K562 (cell line): ENCODE measurements at places on chromosomes 6 and 20. TPM values are rescaled to one million over a fixed set of nuclear protein-coding genes. Genes with fewer than 3 reads are reported as not detected.

DNA sequence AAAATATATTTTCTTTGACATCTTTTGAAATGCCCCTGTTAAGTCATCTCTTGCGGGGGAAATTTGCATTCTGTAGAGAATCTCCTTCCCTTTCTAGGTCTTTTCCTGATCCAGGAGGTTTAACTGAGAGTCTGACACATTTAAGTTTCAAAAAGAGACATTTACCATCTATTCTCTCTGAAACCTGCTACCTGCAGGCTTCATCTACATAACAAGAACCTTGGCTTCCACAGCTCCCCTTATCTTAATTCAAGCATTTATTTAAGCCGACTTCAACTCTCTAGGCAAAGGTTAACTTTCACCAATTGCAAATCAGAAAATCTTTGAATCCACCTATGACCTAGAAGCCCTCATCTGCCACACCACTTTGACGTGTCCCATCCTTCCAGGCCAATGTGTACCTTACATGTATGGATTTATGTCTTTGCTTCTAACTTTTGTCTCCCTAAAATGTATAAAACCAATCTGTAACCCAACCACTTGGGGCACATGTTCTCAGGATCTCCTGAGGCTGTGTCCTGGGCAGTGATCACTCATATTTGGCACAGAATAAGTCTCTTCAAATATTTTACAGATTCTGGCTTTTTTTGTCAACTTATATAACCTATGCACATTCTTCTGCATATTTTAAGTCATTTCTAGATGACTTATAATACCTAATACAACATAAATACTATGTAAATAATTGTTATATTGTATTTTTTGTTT is 666.7 kb downstream of the UTRN start:
- no peak for DNase-seq

C6orf132 gene
- total RNA-seq, result 0.22 and 0.35 TPM in 2 replicates

GRCh38 chr20:35956616-35957015 is 2.3 kb upstream of the SCAND1 start:
- no peak for DNase-seq

DNA sequence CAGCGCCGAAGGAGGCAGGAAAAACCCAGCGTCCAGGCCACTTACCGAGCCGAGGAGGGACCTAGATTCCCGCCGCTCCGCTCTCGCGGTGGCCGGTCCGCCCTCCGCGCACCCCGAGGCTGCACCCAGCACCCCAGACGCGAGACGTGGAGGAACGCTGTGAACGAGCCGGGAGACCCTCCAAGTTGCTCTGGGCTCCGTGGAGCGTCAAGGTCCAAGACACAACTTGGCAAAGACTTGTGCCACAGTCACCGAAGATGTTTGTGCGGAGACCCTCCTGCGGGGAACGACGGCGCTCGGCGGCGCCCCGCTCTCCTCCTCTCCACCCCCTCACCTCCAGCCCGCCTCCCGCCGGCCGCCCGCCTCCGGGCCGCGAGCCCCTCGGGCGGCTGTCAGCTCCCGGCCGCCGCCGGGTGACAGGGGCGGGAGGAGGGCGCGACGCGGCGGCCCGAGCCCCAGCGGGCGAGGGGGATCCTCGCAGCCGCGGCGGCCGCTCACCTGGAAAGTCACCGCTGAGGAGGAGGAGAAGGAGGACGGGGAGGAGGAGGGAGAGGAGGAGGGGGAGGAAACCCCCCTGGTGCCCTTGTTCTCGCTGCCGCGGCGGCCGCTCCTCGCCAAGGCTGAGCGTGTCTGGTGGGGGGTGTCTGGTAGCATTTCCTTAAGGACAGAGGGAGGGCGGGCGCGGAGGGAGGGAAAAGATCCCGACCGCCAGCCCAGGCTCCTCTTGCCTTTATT is 637 bp upstream of the HIVEP2 start:
- DNase-seq, result peak; percentile 49

- no peak for DNase-seq
These were observed 408.4 kb downstream of the PKHD1 start for GRCh38 chr6:51678905-51679620.

DNA sequence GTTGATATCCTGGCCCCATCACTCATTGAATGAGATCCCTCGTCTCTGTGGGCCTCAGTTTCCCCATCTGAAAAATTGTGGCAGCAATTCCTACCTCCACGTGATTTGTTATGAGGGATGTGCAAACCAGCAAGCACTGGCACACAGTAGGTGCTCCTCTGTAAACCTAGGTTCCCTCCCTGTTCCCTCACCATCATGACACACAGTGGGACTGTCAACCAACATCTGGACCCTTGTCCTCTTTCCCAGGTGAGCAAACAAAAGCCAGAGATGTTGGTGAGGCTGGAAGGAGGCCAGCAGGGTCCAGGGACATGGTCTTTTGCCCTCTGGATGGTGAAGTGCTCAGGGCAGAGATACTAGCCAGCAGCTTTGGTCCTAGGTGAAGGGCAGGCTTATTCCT is 26.1 kb downstream of the RSPO4 start:
- no peak for DNase-seq

SCGN gene
- total RNA-seq, result not detected in 2 replicates

DNA sequence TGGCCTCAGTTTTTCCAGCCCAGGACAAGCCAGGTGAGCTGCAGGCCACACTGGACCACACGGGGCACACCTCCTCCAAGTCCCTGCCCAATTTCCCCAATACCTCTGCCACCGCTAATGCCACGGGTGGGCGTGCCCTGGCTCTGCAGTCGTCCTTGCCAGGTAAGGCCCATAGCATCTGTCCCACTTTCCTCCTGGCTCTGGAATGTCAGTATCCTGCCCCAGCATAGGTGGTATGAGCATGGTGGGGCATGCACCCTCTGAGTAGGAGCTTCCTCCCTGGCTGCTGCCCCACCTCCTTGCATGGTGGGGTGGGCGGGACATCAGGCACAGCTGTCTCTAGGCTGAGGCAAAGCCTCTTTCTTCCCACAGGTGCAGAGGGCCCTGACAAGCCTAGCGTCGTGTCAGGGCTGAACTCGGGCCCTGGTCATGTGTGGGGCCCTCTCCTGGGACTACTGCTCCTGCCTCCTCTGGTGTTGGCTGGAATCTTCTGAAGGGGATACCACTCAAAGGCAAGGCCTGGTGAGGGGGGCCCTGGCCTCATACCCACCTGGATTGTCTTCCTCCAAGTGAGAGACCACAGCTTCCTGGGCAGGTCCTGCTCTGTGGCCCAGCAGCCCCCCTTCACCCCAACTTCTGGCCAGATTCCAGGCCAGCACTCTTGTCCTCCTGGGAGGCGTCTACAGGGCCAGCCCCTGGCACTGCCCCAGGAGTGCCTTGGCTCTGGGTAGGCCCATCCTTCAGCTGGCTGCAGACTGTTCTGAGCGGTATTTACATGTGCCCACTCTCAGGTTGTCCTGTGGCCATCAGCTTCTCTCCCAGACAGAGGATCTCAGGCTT is 9.1 kb downstream of the PI16 start:
- DNase-seq, result no peak

DNA sequence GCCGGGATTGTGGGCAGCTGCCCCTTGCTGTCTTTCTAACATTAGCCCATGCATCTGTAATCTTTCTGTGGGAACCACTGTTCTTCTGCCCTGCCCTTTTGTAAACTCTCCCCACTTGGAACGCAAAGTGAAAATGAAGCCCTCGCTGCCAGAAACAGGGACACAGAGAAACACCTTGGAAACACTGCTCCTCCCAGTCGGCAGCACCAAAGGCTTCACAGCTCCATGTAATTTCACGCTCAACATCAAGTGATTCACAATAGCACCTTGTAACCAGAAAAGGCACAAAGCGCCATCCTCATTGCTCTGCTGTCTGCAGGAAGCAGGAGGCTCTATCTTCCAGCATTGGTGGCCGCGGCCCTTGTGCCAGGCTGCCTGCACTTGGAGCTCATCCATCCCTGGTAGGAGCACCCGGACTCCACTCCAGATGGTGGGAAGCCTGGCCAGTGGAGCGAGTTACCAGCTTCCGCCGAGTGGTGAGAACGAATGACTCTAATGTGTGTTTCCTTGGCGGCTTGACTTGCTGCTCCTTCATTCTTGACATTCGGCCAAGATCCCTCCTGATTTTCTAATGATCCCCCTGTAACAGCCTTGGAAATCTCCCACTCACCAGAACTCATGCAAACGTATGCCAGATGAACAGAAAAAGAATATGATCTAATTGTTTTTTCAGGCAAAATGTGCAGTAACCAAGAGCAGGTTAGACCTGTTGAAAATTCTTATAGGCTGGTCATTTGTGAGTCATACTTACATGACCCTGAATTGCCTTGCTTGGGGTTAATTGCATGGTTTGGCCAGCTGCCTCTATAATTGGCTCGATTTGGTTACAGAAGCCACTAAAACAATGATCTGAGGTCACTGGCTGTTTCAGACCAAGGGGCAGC is 169.1 kb upstream of the CDYL start:
- DNase-seq, result no peak

GRCh38 chr6:41605649-41606048 is 32.6 kb upstream of the MDFI start:
- DNase-seq, result no peak

GRCh38 chr20:48660788-48661187 is 167.0 kb downstream of the PREX1 start:
- DNase-seq, result no peak

WASF1 gene
- total RNA-seq, result 12.6 and 13.0 TPM in 2 replicates

DNA sequence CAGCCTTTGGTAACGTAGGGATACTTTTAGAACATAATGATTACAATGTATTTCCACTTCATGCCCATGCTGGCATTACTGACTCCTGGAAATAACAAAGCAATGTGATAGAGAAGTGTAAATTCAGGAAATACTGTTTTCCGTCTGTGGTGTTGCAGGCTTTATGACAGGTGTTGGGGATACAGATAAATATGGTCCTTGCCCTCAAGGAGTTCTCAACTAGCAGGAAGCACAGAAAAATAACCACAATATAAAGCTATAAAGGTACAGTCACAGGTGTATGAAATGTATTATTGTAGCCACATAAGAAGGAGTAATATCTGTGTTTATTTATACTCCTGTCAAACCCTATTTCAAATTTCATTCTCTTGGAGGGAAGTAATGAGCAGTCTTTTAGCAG is 12.9 kb upstream of the LAMP5 start:
- DNase-seq, result no peak

RCAN2 gene
- total RNA-seq, result 0.04 TPM in 1 of 2 replicates, not detected in the other

- DNase-seq, result no peak
These were observed 19.6 kb upstream of the ARMH2 start for GRCh38 chr6:24818346-24818745.

DNA sequence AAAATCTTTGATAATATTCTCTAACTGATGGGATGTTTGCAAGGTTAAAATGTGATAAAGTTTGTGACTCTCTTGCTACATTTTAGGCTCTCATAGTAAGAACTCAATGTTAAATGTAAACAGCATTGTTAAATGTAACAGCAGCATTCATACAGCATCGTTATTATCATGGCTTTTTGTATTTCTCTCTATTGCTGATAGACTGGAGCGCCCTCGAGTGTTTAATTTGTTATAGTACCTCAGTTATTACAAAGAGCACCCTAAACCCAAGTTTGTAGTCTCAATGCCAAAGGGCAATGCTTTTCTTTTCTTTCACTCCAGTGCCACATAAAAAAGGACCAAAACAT is 14.9 kb upstream of the TTPAL start:
- DNase-seq, result peak; percentile 38

DNA sequence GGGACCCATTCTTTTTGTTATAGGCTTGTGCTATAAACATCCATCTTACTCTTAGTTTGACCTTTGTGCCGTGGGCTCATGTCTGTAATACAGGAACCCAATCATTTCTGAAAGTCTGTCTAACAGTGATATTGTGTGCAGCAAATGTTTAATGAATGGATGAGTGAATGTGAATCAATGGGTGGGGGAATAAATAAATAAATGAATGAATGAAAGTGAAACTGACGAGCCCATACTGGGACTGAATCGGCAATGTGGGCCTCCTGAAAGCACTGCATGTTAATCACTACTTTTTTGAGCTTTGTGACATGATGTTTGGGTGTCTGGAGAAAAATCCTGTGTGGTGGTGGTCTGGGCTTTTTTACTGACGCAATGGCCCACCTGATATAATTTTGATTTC is 175.0 kb downstream of the GMPR start:
- DNase-seq, result no peak
